Occipital lobe (tissue), 3 donors: ENCODE measurements at places on chromosomes 2 and 18.
A peak's percentile ranks its signal among the peaks of the same experiment; 100 is the strongest.

DNA sequence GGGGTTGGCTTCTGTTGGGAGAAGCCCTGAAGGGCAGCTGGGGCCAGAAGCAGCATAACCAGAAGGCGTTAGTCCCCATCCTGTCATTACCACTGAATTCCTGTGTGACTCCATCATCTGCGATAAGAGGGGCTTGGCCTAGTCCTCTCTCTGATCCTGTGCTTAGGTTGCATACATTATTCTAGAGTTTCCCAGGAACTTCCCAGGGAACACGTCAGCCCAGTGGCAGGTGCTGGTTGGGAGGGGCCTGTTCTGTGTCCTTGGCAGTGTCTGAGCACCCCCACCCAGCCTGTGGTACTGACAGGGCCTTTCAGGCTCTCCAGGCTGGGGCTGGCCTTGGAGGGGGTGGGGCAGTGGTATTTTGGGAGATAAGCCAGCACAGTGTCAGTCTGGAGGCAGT, 4.5 kb upstream of the TOGARAM2 start:
- DNase-seq = no peak

GRCh38 chr18:44178476-44178875, 502.2 kb upstream of the SETBP1 start:
- DNase-seq = no peak

DNA sequence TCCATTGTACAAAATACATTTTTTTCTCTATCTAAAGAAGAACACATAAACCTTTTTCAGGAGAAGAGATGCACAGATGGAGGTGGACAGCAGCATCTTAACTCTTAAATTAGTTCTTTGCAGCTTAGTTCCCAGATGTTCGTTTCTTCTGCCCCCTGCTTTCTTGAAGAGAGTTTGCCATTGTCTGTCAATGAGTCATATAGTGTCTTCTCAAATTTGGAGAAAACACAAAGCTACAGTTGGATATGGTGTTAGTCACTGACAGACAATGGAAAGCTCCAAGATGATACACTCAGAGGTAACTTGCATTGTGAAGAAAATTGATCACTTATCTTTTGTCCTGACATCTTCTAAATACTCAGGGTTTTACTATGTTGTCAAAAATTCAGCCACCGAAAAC, 48.8 kb upstream of the TMEFF2 start:
- no peak for DNase-seq

- DNase-seq = no peak
Observed at GRCh38 chr2:132776287-132776686, 106.3 kb upstream of the LYPD1 start.

- no peak for DNase-seq
Observed at GRCh38 chr2:121289271-121289670, 4.3 kb upstream of the TFCP2L1 start.

DNA sequence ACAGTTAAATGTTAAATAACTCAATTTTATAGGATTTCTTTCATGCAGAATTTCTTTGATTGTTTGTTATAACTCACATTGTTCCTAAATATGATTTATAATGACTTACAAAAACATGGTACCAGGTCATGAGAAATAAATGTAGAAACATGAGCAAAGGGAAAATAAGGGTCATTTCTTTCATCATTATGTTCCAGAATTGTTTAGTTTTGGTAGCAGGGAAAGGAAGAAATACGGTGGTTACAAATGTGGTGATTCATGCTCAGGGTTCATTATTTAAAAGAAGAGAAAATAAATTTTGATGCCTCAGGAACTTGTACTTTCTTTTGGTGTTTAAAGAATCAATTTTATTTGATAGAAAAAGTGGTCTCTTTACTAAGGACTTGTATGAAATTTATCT, 4.4 kb downstream of the LYPD6B start:
- no peak for DNase-seq

DNA sequence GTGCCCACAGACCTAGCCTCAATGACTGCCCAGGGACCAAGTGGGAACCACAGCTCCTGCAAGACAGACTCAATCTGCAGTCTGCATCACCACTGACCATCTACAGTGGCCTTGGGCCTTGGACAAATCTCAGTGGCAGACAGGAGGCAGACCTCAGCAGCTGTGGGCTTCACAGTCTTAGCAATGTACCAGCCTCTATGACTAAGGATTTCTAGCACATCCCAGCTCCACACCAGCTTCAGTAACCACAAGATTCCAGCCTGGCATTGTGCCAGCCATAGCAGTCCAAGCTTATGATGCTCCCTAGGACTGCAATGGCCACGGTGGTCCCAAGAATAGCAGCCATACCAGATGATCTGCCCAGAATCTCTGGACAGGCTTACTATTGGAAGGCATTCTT, 19.6 kb upstream of the WDR75 start:
- DNase-seq = no peak

DNA sequence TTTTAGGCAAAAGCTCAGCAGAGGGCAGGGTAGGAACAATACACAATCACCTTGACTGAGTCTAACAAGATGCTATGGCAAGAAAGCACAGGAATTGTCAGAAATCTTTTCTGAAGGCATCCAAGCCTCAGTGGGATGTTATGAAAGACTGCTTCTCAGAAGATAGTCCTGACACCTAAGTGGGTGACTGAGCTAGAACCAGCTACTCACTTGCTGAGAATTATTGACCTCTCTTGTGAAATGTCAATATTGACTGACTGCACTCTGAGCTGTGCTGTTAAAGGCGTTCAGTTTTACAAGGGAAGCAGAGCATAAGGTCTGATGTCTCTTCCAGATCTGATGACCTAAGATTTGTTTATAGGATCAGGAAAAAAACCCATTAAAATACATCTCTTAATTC, 46.1 kb downstream of the TACR1 start:
- no peak for DNase-seq

DNA sequence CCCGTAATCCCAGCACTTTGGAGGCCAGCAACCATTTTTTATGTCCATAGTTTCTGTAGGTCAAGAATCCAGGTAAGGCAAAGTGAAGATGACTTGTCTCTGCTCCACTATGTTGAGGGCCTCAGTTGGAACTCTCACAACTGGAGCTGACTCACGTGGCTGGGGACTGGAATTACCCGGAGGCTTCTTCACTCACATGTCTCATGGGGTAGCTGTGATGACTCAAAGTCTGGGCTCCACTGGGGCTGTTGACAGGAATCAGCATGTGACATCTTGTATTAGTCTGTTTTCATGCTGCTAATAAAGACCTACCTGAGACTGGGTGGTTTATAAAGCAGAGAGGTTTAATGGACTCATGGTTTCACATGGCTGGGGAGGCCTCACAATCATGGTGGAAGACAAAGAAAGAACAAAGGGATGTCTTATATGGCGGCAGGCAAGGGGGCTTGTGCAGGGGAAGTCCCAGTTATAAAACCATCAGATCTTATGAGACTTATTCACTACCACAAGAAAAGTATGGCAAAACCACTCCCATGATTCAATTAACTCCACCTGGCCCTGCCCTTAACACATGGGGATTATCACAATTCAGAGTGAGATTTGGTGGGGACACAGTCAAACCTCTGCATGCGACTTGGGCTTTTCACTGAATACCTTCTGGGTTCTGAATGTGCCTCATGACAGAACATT, 7.8 kb upstream of the PPP1R1C start:
- no peak for DNase-seq

DNA sequence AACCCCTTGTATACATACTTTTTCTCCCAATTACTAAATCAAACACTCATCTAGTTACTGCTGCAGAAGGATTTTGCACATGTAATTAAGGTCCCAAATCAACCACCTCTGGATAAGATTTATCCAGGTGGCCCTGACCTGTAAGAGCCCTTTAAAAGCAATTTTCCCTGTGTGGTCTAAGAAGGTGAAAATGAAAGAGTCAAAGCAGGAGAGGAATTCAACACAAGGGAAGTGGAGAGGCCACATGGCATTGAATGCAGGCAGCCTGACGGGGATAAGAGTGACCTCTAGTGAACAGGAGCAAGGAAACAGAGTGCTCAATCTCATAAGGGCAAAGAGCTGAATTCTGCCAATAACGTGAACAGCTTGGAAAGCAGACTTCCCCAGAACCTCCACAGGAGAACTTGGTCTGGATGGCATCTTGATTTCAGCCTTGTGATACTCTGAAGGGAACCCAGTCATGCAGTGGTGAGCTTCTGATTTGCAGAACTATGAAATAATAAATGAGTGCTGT, 27.2 kb downstream of the PPP3R1 start:
- no peak for DNase-seq

DNA sequence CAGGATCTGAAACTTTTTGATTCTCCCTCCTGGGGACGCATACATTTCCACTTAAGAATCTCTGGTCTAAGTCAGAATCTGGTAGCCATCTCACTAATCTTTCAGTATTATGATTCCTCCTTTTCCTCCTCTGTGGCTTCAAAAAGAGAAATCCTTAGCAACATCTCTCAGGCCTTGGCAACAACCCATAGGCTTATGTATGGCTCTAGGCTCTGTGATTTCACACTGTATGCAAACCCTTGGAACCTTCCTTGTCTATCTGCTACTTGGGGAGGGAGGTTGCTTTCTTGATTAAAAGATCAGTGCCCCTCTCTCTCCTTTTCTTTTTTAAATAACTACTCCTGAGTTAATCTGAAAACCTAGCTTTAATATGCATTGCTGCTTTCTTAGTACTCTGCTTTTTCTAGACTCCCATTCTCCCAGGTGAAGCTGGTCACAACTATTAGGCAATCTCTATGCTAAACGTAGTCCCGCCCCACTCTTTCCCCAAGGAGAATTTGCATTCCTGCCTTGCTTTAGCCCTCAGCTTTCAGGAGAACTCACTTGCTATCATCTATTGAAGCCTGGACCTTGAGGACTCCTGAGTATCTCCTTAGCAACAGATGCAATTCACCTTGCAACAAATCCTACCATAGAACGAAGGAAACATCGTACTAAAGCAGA, 72.2 kb upstream of the L3MBTL4 start:
- no peak for DNase-seq

GRCh38 chr2:46377101-46377581, 79.9 kb downstream of the EPAS1 start:
- DNase-seq = no peak

GRCh38 chr2:8993196-8993901, 10.1 kb downstream of the MBOAT2 start:
- no peak for DNase-seq

DNA sequence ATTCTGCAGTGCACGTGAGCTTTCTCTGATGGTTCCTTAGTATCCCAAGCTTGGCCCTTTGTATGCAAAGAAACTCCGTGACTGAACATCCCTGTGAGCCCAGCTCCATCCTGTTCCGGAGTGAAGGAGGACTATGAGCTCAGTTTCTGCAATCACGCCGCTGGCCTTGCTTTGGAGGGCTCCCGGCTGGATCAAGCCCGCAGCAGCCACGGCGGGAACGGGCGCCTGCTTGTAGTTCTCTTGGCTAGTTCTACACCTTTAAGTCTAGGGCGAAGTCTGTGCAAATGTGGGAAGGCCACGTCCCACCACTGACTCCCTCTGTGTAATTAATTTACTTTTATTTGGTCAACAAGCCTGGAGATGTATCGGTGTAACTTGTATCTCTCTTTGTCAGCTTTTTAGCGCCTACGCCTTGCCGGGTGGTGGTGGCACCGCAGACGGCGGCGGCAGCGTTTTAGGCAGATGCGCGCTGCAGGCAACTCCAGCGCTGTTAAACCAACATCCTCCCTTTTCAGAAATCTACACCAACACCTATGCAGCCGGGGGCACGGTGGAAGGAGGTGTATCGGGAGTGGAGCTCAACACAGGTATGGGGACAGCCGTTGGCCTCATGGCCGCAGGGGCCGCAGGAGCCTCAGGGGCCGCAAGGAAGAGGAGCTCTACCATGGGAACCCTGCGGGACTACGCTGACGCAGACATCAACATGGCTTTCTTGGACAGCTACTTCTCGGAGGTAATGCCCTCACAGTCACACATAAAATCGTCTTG, 34.3 kb downstream of the DSG4 start:
- DNase-seq = no peak

DNA sequence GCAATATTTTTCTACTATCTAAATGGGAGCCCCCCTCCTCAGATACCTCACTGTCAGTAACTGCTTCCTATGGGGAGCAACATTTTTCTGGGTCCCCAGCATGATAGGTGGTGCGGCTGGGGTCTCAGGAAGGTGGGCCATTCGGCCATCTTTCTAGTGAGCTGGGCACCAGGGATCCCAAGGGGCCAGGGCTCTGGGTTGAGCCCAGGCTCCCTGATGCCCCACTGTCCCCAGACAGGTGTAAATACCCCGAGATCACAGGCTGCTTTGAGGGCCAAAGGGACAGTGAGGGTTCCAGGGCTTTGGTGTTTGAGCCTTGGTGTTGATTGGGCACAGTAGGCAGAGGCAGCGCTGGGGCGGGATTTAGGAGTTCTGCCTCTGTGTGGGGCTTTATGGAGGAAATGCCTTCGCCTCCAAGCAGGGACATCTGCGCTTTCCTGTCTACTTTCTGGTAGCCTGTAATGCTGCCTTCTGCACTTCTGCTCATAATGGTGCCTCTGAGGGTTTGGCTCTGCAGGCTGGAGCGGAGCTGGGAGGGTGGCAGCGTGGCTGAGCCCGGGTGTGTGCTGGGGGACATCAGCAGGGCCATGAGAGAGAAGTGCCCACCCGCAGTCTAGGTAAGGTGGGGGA, 5.3 kb downstream of the ITM2C start:
- no peak for DNase-seq

GRCh38 chr18:44452346-44452745, 228.3 kb upstream of the SETBP1 start:
- DNase-seq = no peak

GRCh38 chr2:144042751-144043150, 477.2 kb downstream of the ZEB2 start:
- no peak for DNase-seq

GRCh38 chr2:142426064-142426463, 295.2 kb upstream of the LRP1B start:
- DNase-seq = no peak

DNA sequence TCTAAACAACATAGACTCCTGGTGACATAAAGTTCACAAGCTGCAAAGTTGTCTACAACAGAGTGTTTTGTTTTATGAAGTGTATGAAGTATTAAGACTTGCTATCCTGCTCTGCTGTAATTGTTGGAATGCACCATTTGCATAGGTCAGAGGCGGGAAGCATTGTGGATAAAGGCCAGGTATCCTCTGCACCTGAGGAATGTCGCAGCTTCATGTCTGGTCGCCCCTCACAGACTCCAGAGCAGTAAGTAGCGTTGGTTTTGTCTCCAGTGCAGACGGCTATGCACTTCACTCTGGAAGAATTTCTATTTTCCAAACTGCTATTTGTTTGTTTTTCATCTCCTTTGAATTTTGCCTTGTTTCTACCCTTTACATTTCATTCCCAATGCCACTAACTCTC, 63.1 kb downstream of the UNC80 start:
- no peak for DNase-seq

GRCh38 chr2:98761267-98761781, 30.4 kb upstream of the MGAT4A start:
- no peak for DNase-seq

DNA sequence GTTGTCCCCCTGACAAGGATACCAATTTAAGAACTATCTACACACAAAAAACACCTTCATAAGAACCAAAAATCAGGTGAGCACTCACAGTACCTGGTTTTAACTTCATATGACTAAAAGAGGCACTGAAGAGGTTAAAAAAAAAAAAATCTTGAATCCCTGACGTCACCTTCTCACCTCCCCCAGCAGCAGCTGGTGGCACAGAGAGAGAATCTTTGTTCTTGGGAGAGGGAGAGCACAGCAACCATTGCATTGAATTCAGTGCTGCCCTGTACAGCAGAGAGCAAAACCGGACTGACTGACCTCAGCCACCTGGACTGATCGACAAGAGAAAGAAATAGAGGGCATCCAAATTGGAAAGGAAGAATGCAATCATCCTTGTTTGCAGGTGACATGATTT, 566.0 kb downstream of the TMX3 start:
- DNase-seq = no peak

- peak; percentile 31 for DNase-seq
Observed at GRCh38 chr2:43024515-43025011, 201.8 kb downstream of the ZFP36L2 start.
